ENCODE measurements at places on chromosomes 5 and 9. TPM values are rescaled to one million over a fixed set of nuclear protein-coding genes. Genes with fewer than 3 reads are reported as not detected.

Gene HK3
- total RNA-seq: not detected

Gene VAV2
- total RNA-seq: 17.4 TPM

Gene LCN15
- total RNA-seq: not detected

Gene ELAVL2
- total RNA-seq: under 0.01 TPM

Gene SLC6A19
- not detected for total RNA-seq

Gene ADAMTS2
- total RNA-seq: 31.4 TPM

Gene PCDHGC4
- 2.4 TPM for total RNA-seq

Gene SPATA31A3
- total RNA-seq: not detected

Gene NTRK2
- total RNA-seq: 0.33 TPM

Gene DMRTA1
- 1.5 TPM for total RNA-seq

Gene NEUROG1
- not detected for total RNA-seq

Gene RHOBTB3
- 220 TPM for total RNA-seq

Gene RNF183
- 0.37 TPM for total RNA-seq

Gene MED27
- total RNA-seq: 12.1 TPM

Gene ANGPTL2
- 24.1 TPM for total RNA-seq

Gene RIGI
- total RNA-seq: 8.7 TPM

Gene BARX1
- not detected for total RNA-seq

Gene NRG2
- 0.77 TPM for total RNA-seq

Gene GPR151
- not detected for total RNA-seq

Gene PCDHB13
- 0.12 TPM for total RNA-seq

Gene NMUR2
- not detected for total RNA-seq

Gene CATSPER3
- 0.12 TPM for total RNA-seq

Gene SH3GL2
- total RNA-seq: 0.50 TPM

Gene ZNF608
- total RNA-seq: 1.8 TPM

Gene CDH12
- not detected for total RNA-seq

Gene ACER2
- 1.8 TPM for total RNA-seq

Gene IL4
- total RNA-seq: not detected

Gene FBP2
- not detected for total RNA-seq

Gene CCNO
- total RNA-seq: 0.22 TPM

Gene OR1L6
- not detected for total RNA-seq

Gene DROSHA
- total RNA-seq: 55.6 TPM
